Activated naive CD4-positive, alpha-beta T cell treated with anti-CD3 and anti-CD28 coated beads, Interleukin-2, amount 50 U/mL, for 72 hours (primary cell): ENCODE measurements at places on chromosomes 5 and 9. TPM values are rescaled to one million over a fixed set of nuclear protein-coding genes. Genes with fewer than 3 reads are reported as not detected.

DNA sequence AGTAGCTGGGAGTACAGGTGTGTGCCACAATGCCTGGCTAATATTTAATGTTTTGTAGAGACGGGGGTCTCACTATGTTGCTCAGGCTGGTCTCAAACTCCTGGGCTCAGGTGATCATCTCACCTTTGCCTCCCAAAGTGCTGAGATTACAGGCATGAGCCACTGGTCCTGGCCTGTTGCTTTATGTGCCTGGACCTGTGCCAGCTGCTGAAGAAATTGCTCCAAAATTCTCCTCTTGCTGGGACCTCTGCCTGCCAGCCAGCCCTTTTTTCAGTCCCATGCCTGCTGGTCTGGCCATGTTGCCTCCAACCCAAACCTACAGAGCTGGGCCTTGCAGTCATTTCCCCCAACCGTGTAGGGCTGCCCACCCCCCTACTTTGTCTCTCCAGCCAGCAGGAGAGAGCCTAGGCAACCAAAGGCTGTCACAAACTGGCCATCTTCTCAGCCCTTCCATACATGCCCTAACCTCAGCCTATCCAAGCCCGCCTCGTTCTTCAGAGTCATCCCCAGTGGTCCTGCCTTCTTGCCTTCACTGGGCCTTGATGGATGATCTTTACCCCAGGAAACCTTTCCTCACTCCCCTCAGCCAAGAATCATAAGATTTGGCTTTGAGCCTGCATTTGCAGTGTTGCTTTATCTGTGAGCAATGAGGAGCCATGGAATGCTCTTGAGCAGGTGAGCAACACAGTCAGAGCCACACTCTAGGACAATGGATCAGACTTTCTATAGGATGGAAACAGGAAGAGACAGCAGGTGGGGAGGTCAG is 27.4 kb upstream of the SYNPO start:
- no peak for DNase-seq

GRCh38 chr9:105452185-105452584 is 4.4 kb downstream of the FSD1L start:
- DNase-seq, result no peak

GRCh38 chr5:58738336-58738735 is 155.5 kb downstream of the RAB3C start:
- no peak for DNase-seq

DNA sequence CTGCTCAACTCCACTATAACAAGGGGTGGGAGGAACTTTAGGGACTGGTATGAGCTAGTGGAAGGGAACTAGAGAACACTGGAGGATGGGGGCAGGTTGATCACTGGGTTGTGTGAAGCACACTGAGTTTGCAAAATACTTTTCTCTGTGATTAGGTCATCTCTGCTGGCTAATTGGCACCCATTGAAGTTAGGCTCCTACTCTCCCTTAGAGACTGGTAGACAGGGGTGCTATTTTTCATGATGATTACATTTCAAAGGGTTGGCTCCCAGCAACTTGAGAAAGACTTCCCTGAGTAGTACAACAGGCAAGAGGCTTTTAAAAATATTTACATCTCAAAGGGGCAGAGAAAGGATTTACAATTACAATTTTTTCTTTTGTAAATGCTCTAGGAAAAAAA is 50.4 kb upstream of the MTAP start:
- DNase-seq, result no peak

GRCh38 chr5:127907907-127908306 is 175.7 kb upstream of the SLC12A2 start:
- DNase-seq, result no peak

DNA sequence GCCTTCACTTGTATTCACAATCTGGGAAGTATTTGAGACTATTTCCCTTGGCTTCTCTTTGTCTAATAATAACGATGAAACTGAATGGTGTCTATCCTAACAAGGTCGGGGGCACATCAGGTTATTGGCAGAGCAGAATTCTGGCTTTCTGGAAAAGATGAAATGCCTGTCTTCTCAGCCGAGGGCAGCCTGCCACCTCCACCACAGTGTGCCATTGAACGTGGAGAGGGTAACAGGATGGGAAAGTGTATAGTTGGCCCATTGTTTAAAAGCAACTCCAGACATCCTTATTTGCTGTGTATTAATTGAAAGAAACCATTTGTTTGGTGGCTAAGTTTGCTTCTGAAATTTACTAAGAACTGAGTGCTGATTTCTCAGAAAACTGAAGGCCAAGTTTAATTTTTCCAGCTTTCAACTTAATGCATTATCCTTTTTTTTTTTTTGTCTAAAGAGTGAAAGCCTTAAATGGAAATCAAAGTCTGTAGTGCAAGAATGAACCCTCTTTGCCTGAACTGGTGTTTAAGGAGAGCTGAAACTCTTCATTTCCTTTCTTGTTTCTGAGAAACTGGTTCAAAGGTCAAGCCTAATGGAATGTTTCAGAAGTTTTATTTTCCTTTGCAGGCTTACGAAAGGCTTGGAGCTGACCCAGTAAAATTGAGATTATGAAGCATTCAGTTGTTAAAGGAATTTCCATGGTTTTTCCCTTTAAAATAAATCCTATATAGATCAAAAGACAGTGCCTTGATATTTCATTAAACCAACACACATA is 563.7 kb upstream of the DAP start:
- no peak for DNase-seq

DNA sequence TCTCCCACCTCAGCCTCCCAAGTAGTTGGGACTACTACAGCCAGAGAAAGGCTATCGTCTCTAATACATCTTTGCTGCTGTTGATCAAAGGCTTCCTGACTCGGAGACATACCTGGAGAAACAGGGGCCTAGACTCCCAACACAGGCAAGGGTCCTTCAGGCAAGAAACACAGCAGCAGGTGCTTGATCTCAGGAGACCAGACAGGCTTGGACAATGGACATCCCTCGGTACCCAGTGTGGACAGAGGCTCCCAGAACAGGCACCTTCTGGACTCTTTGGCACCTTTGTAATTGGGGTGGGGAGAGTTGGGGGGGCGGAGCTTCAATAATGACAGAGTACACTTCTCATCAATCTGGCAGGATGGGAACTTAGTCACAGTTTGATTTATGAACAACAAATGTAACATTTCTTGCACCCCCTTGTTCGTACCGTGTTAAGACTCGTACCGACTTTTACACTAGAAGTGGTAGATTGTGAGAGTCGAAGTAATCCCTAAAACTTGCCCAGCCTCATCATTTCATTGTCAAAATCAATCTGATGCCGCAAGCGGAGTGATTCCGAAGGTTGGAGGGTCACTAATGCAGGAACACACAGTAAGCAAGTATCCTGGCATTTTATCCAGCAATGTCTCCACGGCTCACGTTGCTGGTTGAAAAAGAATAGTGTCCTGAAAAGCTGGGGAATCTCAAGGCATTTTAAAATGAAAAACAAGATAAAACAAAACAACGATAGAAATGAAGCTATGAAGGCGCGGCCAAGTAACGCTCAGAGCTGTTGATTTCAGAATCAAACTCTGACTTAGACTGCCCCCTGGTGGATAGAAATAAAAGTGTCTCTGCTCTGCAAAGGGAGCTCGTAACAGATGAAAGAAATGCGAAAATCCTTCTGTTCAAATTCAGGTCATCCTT is 46.4 kb upstream of the STK32A start:
- DNase-seq, result peak; percentile 56

DNA sequence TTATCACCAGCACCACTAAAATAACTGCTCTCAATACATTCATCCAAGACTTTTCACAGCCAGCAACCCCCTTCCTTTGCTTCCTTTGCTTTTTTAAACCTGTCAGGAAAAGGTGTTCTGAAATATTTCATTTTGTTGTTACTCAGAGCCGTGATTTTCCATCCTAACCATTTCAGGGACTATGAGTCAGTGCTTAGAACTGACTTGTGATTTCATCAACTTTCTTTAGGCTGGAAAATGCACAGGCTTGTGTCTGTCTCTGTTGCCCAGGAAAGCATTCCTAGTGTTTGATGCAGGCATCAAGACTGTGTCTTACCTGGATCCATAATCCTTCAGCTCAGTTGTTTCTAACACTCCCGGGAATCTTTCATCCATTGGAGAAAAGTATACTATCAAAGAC is 805.6 kb downstream of the BRINP1 start:
- DNase-seq, result no peak

GRCh38 chr9:125049212-125050049 is 93.9 kb downstream of the SCAI start:
- no peak for DNase-seq

DNA sequence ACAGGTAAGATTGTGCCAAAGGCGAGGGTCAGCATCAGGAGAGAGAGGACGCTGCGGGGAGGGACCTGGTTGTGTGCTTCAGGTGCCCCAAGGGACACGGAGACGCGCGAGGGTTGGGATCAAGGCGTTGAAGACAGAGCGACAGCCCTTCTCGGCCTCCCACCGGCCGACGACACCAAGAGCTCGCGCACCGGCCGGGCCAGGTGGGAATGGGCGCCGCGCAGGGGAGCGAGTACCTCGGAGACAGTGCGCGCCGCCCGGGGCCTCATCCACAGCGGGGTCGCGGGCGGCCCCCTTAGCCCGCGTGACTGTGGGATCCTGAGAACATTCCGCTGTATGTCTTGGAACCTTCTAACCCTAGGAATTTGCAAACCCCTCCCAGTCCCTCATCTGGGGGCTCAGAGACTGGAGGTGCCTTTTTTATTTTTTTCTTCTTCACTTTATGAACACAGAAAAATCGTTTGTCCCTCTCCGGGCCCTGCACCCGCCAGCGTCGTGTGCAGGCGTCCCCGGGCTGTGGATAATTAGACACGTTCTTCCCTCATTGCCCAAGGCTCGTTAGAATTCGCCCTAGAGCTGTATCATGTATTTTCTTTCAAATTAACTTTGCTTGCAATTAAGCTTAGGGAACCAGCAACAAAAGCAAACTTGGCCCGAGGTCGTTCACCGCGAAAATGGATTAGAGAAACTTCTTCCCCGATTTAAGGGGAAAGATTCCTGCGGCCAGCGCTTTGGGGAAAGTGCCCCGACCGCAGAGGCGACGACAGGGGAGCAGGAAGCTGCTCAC is 4.8 kb downstream of the FOXE1 start:
- no peak for DNase-seq

DNA sequence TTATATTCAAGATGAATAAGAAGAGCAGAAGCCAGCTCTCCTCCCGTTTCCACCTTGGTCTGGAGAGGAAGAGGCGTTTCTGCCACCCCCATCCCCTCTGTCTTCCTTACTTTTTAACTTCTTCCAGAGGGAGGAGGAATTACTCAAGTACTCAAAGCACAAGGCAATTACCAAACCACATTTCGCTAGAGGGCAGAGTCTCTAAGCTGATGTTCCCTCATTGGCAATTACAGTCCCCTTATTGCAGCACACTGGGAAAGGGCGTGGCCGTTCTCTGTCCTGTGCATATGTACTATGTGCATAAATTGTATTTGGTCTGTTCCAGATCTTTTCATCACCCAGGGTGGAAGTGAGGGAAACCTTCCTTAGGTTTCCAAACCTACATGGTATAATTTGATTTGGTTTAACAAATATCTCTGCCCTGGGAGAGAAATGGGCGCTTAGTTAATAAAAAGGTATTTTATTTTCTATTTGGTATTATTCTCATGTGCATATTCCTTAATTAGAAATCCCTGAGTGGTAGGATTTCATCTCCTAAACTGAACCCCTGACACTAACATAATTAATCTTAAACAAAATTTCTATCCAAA is 29.8 kb upstream of the ALDOB start:
- DNase-seq, result no peak

GRCh38 chr9:130661451-130662098 is 2.8 kb upstream of the PRDM12 start:
- no peak for DNase-seq

DNA sequence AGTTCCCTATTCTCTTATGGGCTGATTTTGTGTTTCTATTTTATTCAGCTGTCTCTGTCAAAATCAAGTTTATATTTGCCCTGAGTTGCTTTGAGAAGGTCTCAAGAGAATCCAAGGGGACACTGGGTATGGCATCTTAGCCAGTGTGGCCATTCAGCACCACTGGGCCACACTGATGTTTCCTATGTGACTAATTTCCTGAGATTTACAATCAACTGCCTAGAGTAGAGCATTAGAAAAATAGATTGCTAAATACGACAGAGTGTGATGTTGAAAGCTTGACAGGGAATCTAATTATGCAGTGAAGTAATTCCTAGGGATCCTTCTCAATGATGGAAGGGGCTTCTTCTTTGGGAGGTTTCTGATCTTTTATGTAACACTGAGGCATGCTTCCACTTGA is 141.7 kb downstream of the SV2C start:
- no peak for DNase-seq

DNA sequence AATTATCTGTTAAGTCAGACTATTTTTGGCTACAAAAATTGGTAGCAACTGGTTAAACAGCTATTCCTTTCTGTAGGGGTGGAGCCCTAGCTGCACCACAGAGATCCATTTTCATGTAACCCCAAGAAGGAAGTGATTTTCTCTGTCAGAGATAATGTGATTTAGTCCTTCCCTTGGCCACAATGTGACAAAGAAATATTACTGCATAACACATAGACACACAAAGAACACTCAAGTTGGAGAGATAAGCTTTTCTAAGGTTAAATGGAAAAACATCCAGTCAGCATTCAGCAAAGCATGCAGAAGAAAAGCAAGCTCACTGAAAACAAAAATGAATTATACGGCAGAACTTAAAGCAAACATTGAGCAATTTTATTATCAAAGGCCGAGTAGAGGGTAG is 227.8 kb upstream of the CDH9 start:
- no peak for DNase-seq

DNA sequence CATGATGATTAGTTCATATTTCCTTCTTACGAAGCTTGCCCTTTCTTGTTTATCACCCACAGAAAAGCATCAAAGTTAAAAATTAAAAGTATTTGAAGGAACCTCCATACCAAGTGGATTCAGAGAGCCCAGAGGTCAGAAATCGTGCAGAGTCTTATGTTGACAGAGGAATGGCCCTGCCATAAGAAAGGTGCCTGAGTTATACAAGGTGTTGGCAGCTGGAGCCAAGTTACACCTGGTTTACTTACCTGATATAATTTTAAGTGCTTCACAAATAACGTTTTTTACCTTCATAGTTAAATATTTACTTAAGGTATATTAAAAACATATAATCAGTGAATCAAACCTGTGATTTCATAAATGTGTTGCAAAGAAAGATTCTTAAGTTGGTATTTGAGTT is 42.3 kb upstream of the DHFR start:
- DNase-seq, result no peak

GRCh38 chr5:101338226-101338625 is 435.1 kb upstream of the ST8SIA4 start:
- no peak for DNase-seq

PLCXD3 gene
- not detected for total RNA-seq

ADAMTS6 gene
- 3.8 TPM for total RNA-seq

DMRT2 gene
- total RNA-seq, result not detected

SHLD3 gene
- total RNA-seq, result 1.9 TPM
